GM23248 (cell line): ENCODE measurements at places on chromosomes 16 and 17.
A peak's percentile ranks its signal among the peaks of the same experiment; 100 is the strongest.

DNA sequence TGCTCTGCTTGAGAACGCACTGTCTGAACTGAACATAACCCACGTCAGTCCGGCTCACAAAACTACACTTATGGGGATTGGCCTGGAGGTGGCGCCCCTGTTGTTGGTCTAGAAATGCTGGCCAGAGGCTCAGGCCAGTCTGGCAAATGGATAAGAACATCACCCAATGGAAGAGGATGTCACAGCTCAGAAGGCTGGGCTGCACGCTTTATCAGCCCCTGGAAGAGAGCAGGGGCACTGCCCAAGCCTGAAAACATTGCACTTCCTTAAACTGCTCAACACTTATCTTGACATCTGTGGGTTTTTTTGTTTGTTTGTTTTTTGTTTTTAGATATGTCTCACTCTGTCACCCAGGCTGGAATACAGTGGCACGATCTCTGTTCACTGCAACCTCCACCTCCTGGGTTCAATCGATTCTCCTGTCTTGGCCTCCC is 24.8 kb upstream of the BPTF start:
- no peak overlapping the region for H3K27ac ChIP-seq
- H3K27me3 ChIP-seq = no peaks in the 10 kb centered on the region; the same call in 1 of the 2 replicates
- no peaks in the 10 kb centered on the region for H3K4me1 ChIP-seq
- DNase-seq = peak; percentile 87

DNA sequence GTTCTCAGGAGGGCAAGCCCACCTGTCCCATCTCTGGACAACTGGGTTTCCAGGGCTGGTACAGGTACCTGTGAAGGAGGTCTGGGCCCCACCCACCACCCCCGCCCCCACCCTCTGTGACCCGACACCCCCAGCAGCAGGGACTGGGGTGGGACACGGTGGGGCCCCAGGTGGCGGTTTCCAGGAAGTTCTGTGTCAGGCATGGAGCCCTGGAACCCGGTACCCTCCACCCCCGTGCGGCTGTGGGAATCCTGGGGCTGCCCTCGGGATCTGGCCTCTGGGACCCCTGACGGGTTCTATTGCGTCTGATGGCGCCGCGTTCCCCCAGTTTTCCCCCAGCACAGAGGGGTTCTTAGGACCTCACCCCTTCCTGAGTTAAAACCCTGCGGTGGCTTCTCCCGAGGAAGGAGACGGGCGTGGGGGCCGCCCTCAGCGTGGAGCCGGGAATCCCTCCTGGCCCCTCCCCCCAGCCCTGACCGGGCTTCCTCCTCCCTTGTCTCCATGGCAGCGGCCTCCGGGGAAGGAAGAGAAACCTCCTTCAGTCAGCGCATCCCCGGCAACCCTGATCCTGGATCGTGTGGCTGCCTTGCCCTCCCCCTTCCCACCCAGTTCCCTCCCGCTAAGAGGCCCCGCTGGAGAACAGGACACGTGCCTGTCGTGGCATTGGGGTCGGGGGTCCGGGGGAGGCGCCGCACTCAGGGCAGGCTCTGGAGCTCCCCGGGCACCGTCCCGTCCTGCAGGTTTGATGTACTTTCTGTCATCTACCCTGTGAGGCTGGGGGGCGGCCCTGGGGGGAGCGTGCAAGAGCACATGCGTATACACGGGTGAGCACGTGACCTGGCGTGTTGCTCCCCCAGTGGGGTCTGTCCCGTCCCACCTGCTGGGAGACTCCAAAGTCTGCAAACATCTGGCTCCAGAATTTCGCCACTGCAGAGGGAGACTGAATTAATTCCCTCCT is 30.3 kb downstream of the CACNA1H start:
- DNase-seq = peak; percentile 72
- no peak overlapping the region for H3K27ac ChIP-seq
- no peaks in the 10 kb centered on the region for H3K36me3 ChIP-seq
- H3K4me3 ChIP-seq = no peak overlapping the region

DNA sequence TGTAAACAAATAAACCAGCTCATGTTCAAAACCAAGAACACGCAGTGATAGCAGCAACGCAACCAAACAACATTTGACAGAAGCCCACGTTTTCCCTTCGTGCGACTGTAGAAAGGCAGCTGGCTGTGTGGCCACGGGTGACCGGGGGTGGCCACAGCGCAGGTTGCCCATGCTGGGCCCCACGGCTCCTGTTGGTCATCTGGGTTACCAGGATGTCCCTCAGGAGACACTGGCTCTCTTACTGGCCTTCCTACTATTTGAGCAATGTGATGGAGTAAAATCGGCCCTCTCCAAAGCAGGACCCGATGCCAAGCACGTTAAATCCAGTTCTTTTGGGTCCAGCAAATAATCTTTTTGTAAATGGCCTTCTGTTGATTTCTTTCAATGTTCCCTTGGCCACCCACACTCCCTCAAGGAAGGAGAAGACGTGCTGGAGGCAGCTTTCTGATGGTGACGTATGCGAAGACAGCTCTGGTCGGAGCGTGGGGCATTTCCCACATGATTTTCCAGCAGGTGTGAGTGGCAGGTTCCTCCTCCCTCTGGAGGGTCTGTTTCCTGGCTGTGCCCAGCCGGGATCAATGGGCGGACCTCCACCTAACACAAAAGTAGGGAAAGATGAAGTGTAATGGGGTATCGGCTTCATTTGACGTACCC is 143.1 kb upstream of the CHMP6 start:
- no peaks in the 10 kb centered on the region for H3K36me3 ChIP-seq
- no peaks in the 10 kb centered on the region for H3K27me3 ChIP-seq
- no peak overlapping the region for H3K27ac ChIP-seq
- no peak overlapping the region for H3K4me3 ChIP-seq
- no peak for DNase-seq
- H3K4me1 ChIP-seq = peaks cover 5% of the 10 kb centered on the region; the same call in 1 of the 2 replicates

GRCh38 chr16:20859699-20860098 is 40.5 kb downstream of the DCUN1D3 start:
- H3K27me3 ChIP-seq = no peaks in the 10 kb centered on the region
- no peak overlapping the region for H3K27ac ChIP-seq
- no peak overlapping the region for H3K4me3 ChIP-seq
- H3K36me3 ChIP-seq = peaks cover 50% of the 10 kb centered on the region

DNA sequence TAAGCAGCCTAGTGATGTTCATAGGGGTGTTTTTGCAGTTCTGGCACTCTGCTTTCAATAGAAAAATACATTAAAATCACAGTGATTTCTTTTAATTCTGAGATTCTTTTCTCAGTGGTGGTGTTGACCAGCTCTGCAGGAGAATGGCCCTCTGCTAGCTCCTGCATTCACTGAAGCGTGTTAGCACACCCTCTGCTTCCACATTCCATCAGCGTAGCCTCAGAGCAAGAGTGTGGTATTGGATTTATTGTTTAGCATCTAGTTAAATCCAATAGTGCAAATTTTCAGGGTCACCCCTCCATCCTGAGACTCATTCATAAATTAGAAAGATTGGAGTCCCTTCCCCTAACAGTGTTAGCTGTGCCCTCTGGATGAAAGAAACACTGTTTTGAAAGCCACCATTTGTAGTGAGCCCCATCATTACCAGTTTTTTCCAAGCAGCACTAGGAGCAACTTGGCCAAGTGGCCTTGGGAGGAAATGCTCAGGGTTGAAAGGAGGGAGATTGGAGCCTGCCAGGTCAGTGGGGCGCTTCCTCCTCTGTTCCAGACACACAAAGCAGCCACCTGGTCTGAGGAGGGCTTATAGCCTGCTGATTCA is 45.7 kb downstream of the B9D1 start:
- no peak overlapping the region for H3K4me3 ChIP-seq
- H3K36me3 ChIP-seq = peaks cover 11% of the 10 kb centered on the region; the same call in 1 of the 2 replicates
- H3K27me3 ChIP-seq = no peaks in the 10 kb centered on the region
- peaks cover 5% of the 10 kb centered on the region for H3K4me1 ChIP-seq
- H3K27ac ChIP-seq = no peak overlapping the region
